ENCODE measurements at places on chromosomes 2 and 18.
A peak's percentile ranks its signal among the peaks of the same experiment; 100 is the strongest.

DNA sequence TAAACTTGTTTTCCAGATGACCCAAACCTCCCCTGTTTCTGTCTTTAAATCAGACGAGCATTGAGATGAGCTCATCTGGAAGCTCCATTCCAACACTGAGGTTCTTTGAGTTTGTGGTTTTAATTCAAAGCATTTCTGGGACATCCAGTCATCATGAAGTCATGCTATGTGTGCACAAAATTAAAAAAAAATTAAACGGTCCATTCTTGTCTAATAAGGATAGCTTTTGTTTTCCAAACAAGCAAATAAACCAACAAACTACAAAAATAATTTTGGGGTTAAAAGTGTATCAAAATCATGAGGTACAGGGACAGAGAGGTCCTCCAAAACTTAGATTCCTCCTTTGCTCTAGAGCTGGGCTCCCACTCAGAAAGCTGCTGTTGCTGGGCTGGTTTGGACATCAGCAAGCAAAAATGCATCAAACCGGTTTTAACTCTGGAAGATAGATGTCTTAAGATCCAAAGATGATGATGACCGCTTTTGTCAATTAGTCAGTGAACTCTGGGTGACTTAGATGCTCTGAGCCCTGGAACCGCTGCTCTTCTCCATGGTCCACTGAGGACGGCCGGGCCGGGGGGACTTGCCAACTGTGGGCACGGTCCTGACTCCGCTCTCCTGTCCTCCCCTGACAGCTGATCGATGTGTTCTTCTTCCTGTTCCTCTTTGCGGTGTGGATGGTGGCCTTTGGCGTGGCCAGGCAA, 65.4 kb downstream of the TRPM8 start:
- no peak for DNase-seq

- no peak for DNase-seq
These were observed 70.5 kb upstream of the TFCP2L1 start for GRCh38 chr2:121355488-121355887.

- no peak for DNase-seq
These were observed 45.0 kb upstream of the RMP24 start for GRCh38 chr18:35927430-35927829.

- DNase-seq, result no peak
These were observed 313.9 kb downstream of the GBX2 start for GRCh38 chr2:235854276-235854675.

DNA sequence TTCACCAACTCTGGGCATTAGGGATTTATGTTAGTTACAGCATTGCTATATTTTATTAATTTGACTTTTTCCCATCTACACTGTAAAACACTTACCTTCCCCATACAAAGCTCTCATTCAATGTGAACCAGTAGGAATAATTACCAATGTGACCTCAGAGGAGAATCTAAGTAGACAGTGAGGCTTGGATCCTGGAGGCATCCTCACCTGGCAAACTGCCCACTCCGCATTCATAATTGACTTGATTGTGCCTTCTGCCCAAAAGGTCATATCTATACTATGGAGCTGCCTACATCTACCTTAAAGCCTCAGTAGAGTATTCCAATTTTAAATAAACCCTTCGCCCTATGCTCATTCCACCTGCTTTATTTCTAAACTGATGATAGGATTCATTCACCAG, 45.4 kb upstream of the SCN1A start:
- no peak for DNase-seq

DNA sequence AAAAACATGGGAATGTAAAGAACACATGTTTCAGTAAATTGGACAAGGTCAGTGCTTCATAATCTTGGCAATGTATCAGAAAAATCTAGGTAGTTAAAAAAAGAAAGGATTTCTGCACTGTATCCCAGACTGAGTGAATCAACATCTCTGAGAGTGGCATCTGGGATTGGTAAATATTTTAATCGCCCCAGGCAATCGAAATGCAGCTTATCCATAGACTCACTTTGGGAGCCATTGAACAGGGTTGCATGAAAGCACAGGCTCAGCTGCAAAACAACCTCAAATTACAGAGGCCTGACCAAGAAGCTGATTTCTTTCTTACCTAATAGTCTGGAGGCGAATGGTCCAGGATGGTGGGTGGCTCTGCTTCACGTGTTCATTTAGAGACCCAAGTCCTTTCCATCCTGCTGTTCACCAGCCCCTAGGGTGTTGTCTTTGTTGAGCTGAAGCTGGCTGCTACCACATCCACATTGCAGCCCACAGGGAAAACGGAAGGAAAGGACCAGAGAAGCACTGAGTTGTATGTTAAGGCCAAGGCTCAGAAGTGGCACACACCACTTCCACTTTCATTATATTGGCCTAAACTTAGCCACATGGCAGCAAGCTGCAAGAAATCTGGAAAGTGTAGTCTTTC, 59.0 kb downstream of the MOGAT1 start:
- DNase-seq, result no peak

GRCh38 chr2:163647300-163647699, 88.5 kb downstream of the FIGN start:
- DNase-seq, result no peak

DNA sequence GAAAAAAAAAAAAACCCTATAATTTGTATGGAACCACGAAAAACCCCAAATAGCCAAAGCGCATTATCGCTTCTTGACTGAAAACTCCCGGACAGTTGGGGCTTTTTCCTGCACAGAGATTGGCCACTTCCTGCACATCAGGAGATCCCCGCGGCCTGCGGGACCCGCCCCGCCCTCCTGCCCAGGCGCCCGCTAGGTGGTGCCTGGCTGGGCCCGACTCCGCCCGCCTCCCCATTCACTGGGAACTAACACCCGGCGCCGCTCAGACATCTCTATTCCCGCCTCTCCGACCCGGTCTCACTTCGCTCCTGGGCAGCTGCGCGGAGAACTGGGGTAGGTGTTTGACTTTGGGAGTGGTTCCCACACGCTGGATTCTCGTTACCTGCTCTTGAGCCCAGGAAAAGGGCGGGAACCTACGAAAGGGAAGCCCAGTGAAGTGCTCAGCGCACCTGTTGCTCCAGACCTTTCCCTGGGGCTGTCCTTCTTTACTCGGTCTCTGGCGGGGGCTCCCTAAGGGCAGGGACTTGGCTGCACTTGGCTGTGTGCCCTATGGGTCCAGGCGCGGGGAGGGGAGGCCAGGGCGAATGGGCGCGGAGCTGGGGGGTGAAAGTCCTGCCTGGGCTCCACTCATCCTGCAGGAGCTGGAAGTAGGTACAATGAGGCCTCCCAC, at the start of gene HMSD:
TSS of gene HMSD (plus strand) at position 234 of the 670 bp plus-strand sequence. CDS start 4,155 bp downstream, outside the sequence.
- peak; percentile 33 for DNase-seq

- DNase-seq, result no peak
These were observed 220.4 kb upstream of the MEX3C start for GRCh38 chr18:51417643-51418483.

DNA sequence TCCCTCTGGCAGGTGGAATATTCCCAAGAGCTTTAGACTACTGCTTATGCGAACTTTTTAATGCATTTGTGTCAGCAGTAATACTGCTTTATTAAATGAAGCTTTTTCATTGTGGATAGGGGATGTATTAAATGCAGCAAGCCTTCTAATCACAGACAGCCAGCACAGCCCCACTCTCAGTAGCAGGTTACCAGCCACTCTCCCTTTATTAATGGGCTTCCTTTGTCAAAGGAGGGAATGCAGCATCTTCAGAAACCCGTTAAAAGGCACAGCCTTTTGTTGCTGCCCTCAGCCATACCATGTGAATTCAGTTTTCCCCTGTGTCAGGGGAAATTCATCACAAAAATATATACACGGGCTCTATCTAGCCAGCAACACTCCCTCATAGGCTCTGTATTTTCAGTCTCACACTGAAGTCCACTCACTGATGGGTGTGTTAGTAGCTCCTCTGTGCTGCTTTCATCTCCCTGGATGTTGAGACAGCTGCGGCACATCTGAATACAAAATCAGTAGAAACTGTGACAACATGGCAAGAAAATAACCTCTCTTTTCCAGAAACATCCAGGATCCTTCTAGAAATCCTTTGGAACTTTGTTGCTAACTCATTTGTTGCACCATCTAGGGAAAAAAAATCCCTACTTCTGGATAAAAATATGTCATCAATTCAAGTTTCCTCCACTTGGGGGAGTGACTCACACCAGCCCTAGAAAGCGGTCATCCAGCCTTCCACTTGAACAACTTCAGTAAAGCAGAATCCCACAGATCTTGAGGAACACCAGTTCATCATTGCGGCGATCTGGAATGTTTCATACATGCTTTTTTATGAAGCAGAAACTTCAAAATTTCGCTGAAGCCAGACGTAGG, 48.4 kb downstream of the LRRTM1 start:
- no peak for DNase-seq

DNA sequence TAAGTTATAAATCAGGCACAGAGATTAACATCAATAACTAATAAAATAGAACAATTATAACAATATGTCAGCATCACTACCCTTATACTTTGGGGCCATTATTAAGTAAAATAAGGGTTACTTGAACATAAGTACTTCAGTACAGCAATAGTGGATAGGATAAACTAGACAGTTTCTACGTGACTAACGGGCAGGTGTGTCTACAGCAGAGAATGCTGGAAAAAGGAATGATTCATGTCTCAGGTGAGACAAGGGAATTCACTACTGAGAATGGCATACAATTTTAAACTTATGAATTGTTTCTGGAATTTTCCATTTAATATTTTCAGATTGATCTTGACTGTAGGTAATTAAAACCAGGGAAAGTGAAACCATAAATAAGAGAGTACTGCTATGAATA, 5.5 kb downstream of the WDR75 start:
- no peak for DNase-seq

- no peak for DNase-seq
These were observed 1.4 kb upstream of the HSBP1L1 start for GRCh38 chr18:79962835-79963657.

- DNase-seq, result peak; percentile 35
These were observed 321.4 kb upstream of the MMADHC start for GRCh38 chr2:149908726-149909683.

GRCh38 chr2:46683541-46683940, 204.2 kb downstream of the TMEM247 start:
- no peak for DNase-seq

DNA sequence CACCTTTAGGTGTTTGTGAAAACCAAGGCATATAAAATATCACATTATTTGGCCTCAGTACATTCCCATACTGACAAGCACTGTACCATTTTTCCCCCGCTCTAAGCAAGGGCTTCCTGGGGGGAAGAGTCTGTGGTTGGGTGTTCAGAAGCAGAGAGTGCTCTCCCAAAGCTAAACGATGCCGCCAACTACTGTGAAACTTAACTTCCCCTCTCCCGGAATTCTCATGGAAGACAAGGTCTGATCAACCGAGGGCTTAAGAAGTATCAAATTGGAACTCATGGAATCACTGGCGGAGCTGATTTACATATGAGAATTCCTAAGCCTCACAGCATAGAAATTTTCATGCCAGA, 433 bp upstream of the MFF start:
- DNase-seq, result peak; percentile 23

GRCh38 chr2:10946394-10946793, 34.7 kb downstream of the KCNF1 start:
- DNase-seq, result no peak

GRCh38 chr18:5969355-5969988, 74.2 kb upstream of the TMEM200C start:
- DNase-seq, result no peak

- DNase-seq, result no peak
These were observed 45.1 kb downstream of the LPIN2 start for GRCh38 chr18:2967820-2968219.

DNA sequence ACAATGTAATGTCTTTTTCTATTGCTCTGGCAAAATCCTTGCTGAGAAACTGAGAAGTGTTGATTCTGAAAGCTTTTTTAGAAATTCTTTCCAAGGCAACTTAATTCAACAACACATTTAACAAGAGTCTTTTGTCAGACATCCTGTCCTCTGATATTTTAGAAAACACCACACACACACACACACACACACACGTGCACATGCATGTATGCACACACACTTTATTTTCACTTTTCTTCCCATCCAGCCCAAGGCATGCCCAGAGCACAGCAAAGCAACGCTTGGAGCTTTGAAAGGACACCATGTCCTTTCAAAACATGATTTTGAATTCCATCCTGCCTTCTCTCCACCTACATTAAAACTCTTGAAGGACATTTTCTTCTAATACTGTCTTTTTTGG, 116.1 kb downstream of the ATL2 start:
- DNase-seq, result no peak

Measured in right hindlimb (tissue), 1 donor.